Tracheal epithelial cell (primary cell): ENCODE measurements at places on chromosomes 13 and 19. TPM values are rescaled to one million over a fixed set of nuclear protein-coding genes. Genes with fewer than 3 reads are reported as not detected.

ATP8A2 gene
- total RNA-seq = under 0.01 and 2.2 TPM in 2 replicates

SPTBN4 gene
- total RNA-seq = 0.24 and 0.43 TPM in 2 replicates

UGGT2 gene
- total RNA-seq = 26.6 and 30.4 TPM in 2 replicates

LILRA2 gene
- total RNA-seq = not detected in 2 replicates

ZNF441 gene
- total RNA-seq = 4.6 and 6.4 TPM in 2 replicates

DOCK6 gene
- total RNA-seq = 16.4 and 16.6 TPM in 2 replicates

B3GLCT gene
- 4.7 and 5.3 TPM in 2 replicates for total RNA-seq

CGB8 gene
- total RNA-seq = 0.48 TPM in 1 of 2 replicates, not detected in the other

ZNF540 gene
- 0.48 TPM in 1 of 2 replicates, not detected in the other for total RNA-seq

PINLYP gene
- 0.64 and 4.1 TPM in 2 replicates for total RNA-seq

N4BP2L1 gene
- 2.3 and 3.1 TPM in 2 replicates for total RNA-seq

ZNF570 gene
- total RNA-seq = 2.9 and 3.8 TPM in 2 replicates

SCGB2B2 gene
- total RNA-seq = under 0.01 TPM in 1 of 2 replicates, not detected in the other

ZNF99 gene
- total RNA-seq = not detected in 2 replicates

IZUMO4 gene
- 2.6 and 4.6 TPM in 2 replicates for total RNA-seq

OR1I1 gene
- not detected in 2 replicates for total RNA-seq

GRIK5 gene
- total RNA-seq = under 0.01 and 2.4 TPM in 2 replicates
